ENCODE measurements at places on chromosomes 16 and 17. TPM values are rescaled to one million over a fixed set of nuclear protein-coding genes. Genes with fewer than 3 reads are reported as not detected.

GRCh38 chr17:76238847-76239537 lies 1.3 kb downstream of the RNF157 start:
- DNase-seq: no peak

DNA sequence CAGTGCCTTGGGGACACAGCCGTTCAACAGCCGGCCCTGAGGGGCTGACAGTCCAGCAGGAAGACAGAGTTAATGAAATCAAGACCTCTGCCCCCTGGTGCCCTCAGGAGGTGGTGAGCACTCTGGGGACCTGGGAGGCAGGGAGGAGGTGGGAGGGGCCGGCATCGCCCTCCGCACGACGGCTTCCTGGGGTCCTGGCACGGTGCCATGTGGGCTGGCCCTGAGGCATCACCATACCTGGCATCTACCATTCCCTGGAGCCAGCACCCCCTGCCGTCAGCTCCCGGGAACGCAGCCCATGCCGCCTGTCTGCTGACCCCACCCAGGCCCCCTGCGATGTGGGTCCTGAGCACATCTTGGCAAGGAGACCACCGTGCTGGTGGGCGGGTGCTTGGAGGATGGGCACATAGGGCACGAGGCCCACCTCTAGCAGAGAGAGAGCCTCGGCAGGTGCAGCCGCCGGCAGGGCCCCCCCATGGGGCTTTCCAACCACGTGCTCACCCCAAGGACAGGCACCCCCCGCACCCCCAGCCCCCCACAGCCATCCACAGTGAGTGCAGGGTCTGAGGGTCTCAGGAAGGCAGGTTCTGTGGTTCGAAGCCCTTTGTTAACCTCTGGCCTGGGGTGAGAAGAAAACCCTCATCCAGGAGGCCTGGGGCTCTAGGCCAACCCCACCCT lies 52.5 kb downstream of the ZFPM1 start:
- DNase-seq: peak; percentile 91

GRCh38 chr17:31691251-31691905 lies 167.7 kb downstream of the COPRS start:
- DNase-seq: no peak

- no peak for DNase-seq
Measured at GRCh38 chr17:16930571-16931317, 41.2 kb downstream of the TNFRSF13B start.

GRCh38 chr17:59454633-59455105 lies 110.7 kb upstream of the DHX40 start:
- no peak for DNase-seq

DNA sequence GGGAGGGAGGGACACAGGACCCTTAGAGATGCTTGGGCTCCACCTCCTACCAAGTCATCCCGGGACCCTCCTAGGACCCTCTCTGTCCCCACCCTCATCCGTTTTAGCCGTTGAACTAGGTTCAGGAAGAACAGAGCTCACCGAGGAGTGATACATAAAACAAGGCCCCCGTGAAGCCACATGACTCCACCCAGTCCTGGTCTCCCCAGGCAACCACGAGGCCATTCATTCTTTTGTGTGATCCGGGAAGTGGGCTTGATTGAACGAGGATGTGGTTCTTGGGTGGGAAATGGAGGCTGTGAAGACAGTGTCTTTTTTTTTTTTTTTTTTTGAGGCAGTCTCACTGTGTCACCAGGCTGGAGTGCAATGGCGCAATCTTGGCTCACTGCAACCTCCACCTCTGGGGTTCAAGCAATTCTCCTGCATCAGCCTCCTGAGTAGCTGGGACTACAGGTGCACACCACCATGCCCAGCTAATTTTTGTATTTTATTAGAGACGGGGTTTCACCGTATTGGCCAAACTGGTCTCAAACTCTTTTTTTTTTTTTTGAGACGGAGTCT lies 14.8 kb downstream of the TRARG1 start:
- DNase-seq: no peak

GRCh38 chr16:13781575-13782338 lies 138.2 kb upstream of the ERCC4 start:
- DNase-seq: no peak

- no peak for DNase-seq
Measured at GRCh38 chr16:2092866-2093265, 42.8 kb downstream of the PKD1 start.

- no peak for DNase-seq
Measured at GRCh38 chr16:15954814-15955151, 5.4 kb downstream of the ABCC1 start.

DNA sequence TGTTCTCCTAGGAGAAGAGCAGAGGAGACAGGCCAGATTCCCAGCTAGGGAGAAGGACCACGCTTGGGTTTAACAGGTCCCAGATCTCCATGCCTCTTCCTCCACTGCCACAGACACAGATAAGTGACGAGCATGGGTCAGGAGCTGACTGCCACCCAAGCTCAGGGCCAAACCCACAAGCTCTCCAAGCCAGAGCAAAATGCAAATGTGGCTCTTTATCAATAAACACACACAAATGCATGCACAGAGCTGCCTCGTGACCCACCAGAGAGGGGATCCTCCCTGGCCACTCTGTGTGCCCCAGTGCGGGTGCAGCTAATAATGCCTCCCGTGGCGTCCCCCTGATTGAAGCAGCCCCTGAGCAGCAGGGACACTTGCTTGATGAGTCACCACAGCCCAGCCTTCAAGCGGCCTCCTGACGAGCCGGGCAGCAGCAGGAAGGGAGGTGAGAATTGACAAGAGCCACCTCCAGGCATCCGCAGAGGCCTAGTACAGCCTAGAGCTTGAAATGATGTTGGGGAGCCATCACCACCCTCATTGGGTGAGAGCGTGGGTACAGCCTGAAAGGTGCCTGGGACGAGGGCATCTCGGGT lies 143.9 kb downstream of the CCDC182 start:
- DNase-seq: no peak

DNA sequence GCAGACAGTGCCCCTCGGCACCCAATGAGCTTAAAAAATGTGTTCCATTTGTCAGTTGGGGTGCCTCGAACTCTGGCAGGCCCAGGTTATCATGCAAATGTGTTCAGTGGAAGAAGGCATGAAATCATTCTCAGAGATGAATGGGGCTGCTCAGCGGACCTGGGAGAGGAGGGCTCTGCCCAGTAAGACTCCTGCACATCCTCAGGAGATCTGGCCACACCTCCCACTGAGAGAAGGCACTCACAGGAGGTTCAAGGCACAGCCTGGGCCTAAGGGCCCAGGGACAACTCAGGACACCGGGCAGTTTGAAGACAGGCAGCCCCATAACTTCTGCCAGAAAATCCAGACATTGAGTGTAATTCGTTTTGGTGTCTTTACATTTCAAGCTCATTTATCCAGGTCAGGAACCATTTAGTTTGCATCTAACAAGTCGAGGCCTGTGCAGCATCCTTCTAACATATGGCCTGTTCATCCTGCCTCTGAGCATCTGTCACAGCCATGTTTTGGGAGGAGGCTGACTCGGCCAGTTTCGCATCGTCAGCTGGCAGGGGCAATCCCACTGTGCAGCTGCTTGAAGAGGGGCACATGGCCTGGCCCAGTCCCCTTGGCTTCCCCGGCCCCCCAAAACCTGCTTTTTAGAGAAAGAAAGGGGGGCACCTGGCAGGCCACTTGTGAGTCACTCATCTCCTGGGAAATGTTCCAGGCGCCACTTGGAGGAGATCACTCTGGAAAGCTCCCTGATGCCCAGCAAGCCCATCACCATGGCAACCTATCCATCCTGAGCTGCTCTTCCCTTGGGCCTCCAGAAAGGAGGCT lies 31.2 kb upstream of the BCAR1 start:
- no peak for DNase-seq

The MMP28 gene
- not detected for total RNA-seq
